ENCODE measurements at places on chromosomes 5 and 9.

- no peak for DNase-seq
These were observed 113.6 kb upstream of the ADRA1B start for GRCh38 chr5:159802661-159803060.

GRCh38 chr9:134214386-134214765 is 50.0 kb upstream of the RNU6ATAC start:
- no peak for DNase-seq

DNA sequence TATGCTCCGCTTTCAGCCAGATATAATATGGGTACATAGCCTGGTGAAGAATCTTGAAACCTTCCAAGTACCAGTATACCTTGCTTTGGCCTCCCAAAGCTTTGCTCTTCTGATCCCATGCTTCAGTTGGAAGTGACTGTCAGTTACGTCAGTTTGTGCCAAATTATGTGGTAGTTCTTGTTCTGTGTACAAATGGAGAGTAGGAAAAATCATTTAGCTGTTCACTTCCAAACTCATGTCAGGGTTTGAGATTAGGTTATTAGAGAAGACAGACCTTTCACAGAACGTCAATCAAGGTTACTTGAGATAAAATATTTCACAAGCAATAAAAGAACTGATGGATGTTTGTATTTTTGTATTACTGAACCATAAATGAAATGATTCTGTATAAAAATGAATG is 117.2 kb downstream of the NDUFS4 start:
- DNase-seq = no peak

- no peak for DNase-seq
These were observed 615.5 kb downstream of the RAB3C start for GRCh38 chr5:59198365-59198764.

DNA sequence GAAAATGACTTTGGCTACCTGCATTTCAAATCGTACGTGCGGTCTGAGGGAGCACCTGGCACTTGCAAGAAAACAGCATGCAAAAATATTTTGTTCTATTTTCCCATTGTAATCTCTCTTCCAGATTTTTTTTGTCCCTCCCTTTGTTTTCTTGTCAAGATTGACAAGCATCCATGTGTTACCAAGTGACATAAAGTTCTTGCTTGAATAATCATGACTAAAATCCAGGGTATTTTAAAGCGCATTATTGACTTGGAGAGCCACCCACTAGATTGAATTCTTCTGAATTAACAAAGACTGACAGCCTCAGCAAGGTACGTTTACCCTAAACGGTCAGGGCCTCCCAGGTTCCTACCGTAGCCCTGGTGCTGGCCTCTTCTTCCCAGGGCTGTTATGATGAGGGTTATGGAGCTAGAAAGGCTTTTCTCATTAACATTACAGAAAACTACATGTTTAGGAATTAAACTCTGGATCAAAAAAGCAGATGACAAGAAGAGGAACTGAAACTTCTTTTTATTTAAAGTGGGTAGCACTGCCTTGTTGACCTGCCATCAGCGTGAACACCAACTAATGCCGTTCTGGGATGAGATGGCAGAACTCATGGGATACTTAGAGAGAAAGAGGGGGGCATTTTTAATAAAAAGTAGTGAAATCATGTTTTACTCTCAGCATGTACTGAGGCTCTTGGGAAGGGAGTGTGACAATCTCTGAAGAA is 297.0 kb downstream of the EFNA5 start:
- DNase-seq = no peak

DNA sequence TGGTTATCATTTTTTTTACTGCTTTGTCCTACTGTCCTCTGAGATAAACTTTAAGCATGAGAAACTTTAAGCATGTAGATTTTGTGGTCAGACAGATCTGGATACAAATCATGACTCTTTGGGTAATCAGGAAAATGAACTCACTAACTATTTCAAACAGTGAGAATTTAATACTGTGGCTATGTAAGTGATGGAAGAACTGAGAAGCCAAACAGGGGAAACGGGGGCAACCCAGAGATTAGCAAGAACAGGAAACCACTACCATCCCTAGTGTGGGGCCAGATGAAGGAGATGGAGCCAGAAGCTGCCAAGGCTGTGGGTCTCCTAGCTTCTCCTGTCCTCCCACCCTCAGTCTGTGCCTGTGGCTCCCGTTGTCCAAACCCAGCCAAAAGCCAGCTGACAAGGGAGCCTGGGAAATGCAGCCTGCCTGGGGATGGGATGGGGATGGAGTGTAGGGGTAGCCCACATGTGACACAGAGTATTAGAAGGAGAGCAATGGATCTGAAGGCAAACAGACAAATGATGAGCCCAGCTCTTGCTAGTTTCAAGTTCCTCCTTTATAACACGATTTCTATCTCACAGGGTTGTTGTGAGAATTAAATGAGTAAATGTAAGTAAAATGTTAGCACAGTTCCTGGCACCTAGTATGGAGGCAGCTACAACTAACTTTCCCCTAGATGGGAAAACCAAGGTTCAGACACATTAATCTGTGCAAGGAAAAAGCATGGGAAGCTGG is 27.7 kb upstream of the CDC23 start:
- DNase-seq = peak; percentile 25

DNA sequence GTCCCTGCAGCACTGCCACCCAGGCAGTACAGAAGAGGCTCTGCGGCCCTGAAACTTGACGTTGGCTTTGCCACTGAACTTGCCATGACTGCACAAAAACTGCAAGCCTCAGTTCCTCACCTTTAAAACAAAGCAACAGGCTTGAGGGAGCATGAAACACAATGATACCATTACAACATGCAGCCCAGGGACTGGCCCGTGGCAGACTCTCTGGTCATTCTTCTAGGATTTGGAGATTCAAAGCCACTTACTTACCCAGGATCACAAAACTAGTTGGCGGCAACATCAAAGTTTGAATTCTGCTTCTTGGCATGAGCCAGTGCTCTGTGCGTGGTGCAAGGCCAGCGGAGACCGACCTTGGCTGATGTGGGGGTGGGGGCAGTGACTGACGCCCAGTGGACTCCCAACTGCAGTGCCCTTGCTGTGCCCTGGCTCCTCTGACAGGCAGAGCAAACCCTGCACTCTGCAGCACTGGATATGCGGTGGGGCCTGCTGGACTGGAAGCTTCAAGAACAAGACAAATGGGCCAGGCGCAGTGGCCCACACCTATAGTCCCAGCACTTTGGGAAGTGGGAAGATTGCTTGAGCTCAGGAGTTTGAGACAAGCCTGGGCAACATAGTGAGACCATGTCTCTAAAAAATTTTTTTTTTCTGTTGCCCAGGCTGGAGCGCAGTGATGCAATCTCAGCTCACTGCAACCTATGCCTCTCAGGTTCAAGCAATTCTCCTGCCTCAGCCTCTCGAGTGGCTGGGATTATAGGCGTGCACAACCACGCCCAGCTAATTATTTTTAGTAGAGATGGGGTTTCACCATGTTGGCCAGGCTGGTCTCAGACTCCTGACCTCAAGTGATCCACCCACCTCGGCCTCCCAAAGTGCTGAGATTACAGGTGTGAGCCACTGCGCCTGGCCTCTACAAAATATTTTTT is 18.9 kb downstream of the SQSTM1 start:
- no peak for DNase-seq
